ENCODE measurements at places on chromosomes 16 and 17.

DNA sequence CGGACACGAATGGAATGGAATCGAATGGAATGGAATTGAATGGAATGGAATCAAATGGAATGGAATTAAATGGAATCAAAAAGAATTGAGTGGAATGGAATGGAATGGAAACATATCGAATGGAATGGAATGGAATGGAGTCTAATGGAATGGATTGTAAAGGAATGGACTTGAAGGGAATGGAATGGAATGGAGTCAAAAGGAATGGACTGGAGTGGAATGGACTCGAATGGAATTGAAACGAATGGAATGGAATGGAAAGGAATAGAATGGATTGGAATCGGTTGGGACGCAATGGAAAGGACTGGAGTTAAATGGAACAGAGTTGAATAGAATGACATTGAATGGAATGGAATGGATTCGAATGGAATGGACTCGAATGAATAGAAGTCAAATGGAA is 486.9 kb upstream of the WSB1 start:
- no peak for DNase-seq

DNA sequence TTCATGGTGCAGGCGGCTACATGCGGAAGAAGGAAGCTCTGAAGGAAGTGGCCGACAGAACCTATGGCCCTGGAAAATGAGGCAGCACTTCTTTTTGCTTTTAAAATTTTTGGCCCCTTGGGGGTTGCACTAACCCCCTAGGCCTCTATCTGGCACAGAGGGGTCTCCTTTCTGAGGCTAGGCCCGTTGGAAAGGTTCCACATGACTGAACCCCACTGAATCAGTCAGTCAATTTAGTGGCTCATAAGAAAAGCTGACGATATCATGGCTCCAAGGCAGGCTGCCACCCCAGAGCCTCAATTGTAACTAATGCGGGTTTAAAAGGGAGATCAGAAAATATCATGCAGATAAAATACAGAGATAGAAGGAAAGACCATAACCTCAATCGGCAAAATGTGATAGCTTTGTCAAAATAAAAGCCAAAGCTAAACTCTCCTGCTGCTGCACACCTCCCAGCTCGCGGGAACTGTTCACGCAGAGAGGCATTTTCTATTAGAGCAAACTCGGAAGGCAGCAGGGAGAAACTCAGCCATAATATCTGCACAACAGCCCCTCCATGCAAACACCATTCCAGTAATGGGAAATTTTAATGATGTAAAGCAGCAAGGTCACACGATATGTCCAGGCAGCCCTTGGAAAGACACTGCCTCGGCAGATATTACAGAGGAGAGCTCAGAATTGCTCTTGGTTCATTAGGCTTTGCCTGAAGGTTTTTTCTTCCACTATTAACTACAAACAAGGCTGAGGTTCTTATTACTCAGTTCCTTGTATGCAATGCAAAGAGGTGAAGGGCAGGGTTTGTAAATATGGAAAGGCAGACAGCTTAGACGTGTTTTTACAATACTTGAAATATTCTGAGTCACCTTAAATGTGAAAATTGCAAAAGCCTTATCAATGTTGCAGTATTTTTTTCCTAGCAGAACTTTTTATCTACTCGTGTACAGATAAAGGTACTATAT is 200.4 kb upstream of the PMFBP1 start:
- DNase-seq = no peak

DNA sequence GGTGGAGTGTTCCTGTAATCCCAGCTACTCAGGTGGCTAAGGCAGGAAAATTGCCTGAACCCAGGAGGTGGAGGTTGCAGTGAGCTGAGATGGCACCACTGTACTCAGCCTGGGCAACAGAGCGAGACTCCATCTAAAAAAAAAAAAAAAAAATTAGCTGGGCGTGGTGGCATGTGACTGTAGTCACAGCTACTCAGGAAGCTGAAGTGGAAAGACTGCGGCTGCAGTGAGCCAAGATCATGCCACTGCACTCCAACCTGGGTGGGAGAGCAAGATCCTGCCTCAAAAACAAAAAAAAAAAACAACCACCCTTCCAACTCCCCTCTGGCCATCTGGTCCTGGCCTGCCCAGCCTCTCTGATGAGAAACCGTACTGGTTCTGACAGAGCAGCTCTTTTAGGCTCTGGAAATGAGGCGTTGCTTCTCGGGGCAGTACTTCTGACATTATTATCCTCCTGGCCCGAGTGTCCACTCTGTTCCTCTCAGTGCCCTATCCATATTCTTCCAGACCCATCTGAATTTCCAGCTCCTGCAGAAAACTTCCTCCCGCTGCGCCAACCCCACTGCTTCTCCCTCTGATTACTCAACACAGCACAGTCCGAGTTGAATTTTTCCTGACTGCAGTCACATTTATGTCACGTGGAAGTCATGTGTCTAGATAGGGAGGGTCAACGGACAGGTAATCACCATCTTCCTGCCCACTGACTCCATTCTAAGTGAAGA is 13.3 kb downstream of the GGA2 start:
- DNase-seq = no peak

DNA sequence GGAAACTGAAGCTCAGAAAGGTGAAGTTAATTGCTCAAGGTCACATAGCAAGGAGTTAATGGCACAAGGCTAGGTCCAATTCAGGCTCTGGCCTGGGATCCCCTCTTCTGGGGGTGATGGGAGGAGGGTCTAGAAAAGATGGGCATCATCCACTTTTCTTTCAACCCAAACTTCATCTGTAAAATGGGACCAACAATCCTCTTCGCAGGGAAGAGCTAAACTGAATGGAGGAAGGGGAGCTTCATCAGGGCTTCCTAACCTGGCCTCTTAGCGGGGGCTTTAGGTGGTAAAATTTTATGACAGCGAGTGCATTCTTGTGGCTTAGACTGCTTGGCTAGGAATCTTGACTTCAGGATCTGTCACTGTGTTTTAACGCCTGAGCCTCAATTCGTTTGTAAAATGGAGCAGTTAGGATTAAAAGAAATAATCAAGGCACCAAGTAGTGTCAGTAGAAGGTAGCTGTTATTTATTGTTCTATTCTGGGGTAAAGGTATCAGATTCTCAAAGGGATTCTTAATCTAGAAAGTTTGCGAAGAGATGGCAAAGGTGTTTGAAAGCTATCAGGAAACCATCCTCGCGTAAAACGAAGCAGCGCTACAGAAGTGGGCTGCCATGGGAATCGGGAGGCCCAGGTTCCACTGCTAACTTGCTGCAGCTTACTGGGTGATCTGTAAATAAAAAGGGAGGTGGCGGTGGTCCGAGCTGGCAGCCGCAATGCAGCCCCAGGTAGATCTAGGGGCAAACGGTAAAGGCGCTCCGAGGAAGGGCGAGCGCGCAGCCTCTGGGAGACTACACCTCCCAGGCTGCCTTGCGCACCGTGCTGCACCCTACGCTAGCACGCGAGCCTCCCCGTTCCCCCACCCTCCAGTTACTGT is 1.5 kb upstream of the SRCAP start:
- DNase-seq = peak; percentile 98

DNA sequence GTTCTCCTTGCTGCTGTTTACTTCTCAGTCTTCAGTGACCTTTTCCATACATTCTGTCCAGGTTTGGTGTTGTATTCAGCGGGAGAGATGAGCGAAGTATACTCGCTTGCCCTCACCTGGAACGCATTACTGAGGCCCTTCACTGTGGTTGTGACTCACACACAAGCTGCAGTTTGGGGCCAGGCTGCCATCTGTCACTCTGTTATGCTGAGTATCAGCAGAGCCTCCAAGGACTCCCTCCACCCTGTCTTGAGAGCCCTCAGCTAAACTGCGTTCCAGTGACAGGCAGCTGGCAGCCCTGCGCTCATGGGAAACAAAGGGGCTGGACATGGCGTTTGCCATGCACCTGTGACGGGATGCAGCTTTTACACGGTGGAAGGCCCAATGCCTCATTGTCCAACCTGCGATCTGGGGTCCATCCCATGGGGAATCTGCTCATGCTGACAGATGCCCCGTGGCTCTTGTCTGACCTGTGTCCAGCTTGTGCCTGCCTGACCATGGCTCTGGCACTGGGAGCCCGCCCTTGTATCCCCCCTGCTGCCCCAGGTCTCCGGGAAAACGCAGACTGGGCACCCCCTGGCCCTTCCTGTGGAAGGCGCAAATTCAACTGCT is 6.5 kb upstream of the ZNF778 start:
- no peak for DNase-seq

DNA sequence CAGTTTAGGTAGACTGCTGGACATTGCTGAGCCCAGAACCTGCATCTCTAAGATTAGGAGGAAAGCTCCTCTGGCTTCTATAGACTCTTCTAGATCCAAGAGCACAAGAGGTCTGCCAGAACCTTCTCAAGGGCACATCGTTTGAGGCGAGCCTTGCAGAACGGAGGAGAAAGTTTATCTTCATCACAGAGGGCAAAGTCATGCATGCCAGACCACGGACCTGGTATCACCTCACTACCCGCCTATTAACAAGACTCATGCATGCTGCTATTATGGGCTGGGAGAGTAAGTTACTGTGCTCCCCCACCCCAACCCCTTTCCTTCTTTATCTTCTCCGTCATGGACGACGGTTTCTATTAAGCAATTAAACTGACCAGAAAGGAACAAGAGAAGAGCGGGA is 23.3 kb downstream of the MYH11 start:
- no peak for DNase-seq

DNA sequence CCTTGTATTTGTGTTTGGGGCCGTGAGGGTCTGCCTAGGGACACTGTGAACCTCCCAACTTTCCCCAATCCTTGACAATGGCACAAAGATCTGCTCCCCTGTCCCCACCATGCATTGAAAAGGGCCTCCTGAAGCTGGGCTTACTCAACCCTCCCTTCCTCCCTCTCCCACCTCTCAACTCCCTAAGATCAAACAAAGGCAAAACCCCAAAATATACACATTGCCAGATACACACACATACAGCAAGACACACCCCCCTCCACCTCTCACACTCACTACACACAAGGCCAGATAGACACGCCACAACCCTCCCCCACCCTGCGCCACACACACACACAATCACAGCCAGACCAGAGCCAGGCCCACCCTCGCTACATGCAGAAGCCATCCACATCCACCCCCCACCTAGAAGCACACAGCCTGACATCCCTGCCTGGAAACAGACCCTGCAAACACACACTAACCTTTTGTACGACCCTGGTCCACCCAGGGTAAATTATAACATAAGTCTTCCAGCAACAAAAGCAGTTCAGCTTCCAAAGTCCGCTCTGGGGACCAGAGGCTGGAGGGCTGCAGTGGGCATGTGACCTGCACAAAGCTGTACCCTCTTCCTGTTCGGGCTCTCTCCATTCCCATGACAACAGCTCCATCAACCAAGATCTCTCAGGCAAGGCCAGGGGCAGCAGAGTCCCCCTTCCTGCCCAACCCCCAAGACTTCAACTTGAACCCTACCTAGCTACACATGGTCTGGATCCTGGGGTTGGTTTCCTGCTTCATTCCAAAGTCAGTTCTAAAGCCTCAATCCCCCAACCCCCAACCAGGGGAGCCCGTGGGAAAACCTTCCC is 1.9 kb downstream of the PCGF2 start:
- DNase-seq = no peak

- DNase-seq = no peak
Measured at GRCh38 chr17:69434164-69434579, 19.7 kb downstream of the MAP2K6 start.

DNA sequence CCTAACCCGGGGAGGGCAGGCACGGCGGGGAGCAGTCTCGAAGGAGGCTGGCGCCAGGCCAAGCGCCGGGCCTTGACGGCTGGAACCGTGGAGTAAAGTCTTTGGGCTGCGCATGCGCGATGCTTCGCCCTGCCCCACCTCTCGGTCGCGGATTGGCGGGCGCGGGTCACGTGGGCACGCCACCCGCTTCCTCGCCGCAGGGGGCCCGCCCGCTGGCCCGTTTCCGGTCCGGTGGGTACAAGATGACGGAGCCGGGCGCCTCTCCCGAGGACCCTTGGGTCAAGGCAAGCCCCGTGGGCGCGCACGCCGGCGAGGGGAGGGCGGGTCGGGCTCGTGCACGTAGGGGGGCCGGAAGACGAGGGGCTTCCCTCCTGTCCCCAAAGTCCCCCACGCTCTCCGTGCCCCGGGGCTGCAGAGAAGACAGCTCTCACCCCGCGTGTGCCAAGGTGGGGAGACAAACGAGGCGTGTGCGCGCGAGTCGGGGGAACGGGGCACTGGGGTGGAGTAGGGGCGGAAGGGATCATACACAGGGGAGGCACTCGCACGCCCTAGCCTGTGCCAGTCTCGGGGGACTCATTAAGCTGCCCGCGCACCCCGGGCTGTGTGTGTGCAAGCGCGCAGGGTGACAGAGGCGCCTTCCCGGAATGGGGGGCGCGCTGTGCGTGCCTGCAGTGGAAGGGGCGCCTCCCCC is at the start of gene MLX:
Gene MLX, plus strand, starts transcription at position 218 of the 691 bp plus-strand sequence. Its CDS starts 25 bp downstream, at position 243.
- DNase-seq = peak; percentile 85

DNA sequence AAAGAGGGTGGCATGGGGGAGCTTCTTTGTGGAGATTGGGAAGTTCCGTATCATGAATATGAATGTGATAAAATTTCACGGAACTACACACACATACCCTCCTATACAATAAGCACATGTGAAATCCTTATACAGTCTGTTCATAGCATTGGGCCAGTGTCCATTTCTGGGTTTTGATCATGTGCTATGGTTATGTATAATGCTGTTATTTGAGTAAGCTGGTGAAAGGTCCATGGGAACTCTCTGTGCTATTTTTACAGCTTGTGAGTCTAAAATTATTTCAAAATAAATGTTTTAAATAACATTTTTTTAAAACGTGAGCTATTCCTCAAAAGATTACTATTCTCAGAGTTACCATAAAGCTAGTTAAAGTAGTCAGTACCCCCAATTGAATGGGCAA is 205.2 kb upstream of the CACNG5 start:
- no peak for DNase-seq

DNA sequence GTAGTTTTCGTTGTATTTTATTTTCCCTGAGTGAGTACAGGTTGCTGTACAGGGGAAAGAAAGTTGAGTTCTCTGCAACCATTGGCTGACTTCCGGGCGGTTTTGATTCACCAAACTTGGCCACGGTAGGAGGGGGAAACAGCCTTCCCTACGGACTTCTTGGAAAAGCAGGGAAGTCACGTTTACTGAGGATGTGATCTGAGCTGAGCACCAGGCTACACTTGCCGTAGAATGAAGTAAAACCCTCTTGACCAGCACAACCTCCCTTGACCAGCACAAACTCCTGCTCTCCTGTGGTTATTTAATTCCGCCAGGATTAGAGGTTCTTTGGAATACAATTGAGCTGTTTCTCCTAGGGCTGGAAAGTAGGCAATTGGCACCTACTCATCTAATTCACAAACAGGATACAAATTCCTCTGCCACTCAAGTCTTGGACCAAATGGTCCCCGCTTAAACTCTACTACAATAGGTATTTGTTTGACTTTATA is 242.0 kb upstream of the RBFOX1 start:
- DNase-seq = no peak

GRCh38 chr17:64385187-64386083 is 5.2 kb downstream of the PECAM1 start:
- no peak for DNase-seq
